Activated T-helper 2 cell treated with anti-CD3 and anti-CD28 coated beads, Interferon-gamma antibody, Interleukin-2, Interleukin-4, amounts not matched to agents 10 μg/mL and 5 μg/mL and 100 μg/mL, durations not matched to agents 14 hours and 24 hours and 36 hours (primary cell): ENCODE measurements at places on chromosomes 1 and 21.

DNA sequence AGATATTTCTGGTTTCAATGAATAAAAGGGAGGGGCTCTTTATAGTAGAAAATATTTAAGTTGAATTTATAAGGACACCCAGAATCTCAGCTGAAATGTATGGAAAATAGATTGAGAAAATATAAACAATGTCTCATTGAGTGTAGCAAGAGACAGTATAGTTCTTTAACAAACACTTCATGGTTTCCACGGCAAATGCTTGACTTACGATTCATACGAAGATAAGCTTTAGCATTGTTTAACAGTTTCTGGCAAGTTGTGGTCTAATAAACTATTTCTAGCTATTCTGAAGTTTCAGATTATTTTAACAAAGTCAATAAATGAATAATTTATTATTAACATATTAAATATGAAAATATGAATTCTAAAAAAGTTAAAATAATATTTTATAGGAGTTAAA, 1419.4 kb downstream of the KCNT2 start:
- no peak for DNase-seq

DNA sequence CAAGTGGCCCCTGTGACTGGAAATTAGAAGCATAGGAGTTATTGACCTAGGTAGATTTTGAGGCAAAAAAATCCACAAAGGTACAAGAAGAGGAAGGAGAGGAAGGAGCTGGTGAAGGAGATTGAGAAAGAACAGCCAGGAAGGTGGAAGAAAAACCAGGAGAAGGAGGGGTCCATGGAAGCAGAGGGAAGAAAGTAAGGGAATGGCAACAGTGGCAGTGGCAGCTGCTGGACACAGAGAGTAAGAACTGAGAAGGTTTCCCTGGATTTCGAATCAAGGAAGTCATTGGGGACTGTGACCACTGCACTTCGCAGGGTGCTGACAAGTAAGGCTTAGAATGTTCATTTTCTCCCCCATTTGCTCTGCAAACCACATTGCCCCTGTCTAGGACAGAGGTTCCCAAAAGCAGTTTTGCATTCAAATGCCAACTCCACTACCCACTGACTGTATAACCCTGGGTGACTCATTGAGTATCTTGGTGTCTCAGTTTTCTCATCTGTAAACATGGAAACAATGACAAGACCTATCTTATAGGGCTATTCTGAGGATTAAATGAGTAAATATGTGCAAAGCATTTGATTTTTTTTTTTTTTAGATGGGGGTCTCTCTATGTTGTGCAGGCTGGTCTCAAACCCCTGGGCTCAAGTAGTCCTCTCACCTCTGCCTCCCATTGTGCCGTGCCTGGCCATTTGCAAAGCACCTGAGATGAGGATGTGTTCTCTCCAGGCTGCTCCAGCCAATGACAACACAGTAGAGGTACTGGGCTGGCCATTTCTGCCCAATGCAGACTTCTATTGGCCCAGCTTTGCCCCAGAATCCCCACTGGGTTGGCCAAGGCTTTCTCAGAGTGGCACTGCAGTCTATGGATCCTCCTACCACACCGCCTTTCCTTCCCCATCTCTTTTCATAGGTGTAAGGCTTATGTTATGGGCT, 9.3 kb upstream of the CAPN2 start:
- DNase-seq: no peak

DNA sequence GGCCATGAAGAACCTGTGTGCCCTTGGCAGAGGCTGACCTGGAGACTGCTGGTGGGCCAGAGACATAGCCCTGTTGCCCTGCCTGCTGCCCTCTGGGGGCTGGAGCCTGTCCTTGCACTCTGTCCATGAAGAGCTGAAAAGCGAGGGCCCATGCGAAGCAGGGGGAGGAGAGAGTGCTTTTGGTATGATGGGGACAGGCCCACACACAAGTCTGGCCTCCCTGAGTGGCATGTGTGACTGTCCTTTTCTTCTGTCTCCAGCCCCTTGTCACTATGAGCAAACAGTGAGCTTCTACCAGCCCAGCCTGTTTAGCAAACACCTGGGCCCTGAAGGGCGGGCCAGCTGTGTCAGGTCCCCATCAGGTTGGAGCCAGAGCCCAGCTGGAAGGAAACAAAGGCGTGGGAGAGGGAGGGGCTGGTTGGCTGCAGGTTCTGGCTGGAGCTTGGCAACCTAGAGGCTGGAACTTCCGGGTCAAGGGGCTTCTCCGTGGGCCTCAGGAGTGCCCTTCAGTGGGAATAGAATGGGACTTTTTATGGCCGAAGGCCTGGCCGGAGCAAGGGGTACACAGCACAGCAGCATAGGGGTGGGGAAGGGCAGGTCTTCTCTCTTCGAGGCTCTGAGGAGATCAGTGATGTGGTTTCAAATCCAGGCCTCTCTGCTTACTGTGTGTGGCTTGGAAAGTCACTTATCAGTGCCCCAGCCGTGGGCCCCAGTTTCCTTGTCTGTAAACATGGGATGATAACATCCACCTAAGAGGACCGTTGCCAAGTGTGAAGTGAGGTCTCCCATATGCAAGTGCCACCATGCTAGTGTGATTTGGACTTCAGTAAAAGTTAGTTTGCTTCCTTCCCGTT, 14.3 kb downstream of the QSOX1 start:
- DNase-seq: no peak

GRCh38 chr1:246304484-246305259, 202.4 kb downstream of the SMYD3 start:
- no peak for DNase-seq

- no peak for DNase-seq
Measured at GRCh38 chr21:38351961-38352521, 95.2 kb downstream of the KCNJ15 start.

DNA sequence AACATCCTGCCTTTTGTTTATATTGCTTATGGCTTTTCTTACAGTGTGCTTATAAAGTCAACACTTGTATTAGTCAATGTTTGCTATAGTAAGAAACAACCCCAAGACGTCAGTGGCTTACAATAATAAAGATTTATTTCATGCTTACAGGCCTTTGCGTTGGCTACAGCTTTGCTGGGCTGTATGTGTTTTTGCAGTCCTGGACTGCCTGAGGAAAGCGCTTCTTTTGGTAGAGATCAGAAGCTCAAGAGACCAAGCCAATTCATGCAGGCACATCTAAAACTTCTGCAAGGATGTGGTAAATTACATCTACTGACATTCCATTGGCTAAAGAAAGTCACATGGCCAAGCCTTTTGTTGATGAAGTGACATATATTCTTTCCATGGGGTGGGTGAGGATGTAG, 17.5 kb upstream of the PRKAA2 start:
- DNase-seq: no peak

- no peak for DNase-seq
Measured at GRCh38 chr21:16002874-16003466, 273.2 kb downstream of the USP25 start.

DNA sequence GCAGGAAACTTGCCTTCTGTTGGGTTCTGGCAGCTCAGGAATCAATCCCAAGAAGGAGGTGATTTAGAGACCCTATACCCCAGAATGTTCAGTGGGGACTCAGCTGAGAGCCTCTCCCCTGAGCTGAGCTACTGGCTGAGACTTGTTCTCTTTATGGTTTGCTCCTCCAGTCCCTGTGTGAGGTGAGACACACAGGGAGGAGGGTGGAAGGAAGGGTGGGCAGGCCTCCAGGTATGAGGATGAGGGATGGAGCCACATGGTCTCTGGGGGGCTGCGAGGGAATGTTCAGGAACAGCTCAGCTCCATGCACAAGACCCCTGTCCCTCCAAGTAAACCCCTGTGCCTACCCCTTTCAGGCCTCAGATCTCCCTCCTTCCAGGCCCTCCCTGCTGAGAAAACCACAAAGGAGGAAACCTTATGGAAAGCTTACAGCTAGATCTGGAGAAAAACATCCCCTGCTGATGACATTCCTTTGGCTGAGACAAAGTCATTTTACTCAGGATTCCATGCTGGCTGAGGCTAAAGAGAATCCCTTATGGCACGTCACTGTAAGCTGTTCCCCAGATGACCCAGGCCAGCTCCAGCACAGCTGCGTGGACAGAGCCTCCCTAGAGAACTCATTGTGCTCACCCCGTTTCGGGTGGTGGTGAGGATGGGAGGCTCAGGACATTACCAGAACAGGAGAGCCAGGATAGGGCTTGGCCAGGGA, 91.5 kb upstream of the IPO9 start:
- DNase-seq: no peak

DNA sequence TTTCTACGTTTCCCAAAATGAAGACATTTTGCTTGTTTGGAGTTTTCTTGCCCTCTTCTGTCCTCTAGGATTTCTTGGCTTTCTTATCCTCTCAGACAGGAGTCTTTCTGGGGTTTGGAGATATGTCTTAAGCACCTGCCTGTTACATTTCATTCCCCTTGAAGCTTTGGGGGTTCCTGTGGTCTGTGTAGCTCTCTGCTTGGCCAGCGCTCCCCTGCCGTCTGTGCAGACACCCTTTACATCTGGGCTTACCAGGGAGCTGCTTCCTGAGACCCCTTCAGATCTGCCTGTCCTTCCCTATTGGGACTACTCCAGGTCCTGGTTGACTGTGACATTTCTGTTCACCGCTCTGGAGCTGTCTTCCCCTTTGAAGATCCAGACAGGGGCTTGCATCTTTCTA, 171.9 kb upstream of the CSF3R start:
- DNase-seq: no peak

- no peak for DNase-seq
Measured at GRCh38 chr21:35333831-35334618, 284.9 kb upstream of the RUNX1 start.

GRCh38 chr1:85378534-85378933, 86.4 kb downstream of the DDAH1 start:
- DNase-seq: no peak

- DNase-seq: no peak
Measured at GRCh38 chr1:116076831-116077230, 34.4 kb upstream of the MAB21L3 start.

GRCh38 chr1:29234471-29234870, 1.9 kb upstream of the PTPRU start:
- DNase-seq: no peak

DNA sequence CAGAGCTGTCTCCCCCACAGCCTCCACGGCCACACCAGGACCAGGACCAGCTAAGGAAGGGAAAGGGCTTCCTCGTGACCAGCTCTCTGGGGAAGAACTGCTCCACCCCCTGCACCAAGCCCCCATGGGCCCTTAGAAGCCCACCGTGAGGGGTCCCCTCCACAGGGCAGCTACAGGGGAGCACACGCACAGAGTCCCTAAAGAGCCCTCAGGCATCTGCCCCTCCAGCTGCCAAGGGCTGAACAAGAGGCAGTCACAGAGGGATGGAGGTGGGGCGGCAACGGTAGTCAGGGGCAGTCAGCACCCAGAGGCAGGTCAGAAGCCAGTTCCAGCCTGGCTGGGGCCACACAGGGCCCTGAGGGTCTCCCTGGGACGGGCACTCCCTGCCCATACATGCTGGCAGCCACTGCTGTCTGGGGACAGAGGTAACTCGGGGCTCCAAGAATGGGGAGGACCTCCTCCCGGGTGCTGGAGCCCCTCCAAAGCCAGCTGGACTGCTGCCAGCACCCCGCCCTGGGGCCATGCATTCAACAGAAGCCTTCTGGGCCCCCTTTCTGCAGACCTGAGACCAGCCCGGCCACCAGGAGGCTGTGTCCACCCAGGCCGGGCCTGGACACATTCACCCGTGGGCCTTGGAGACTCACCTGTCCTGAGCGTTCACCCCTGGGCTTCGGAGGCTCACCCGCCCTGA, 18.7 kb downstream of the SLC19A1 start:
- DNase-seq: no peak

GRCh38 chr1:228271701-228272251, 63.9 kb downstream of the OBSCN start:
- no peak for DNase-seq

- DNase-seq: no peak
Measured at GRCh38 chr1:201149400-201149799, 4.9 kb downstream of the TMEM9 start.
